ENCODE measurements at places on chromosomes 5 and 9.

DNA sequence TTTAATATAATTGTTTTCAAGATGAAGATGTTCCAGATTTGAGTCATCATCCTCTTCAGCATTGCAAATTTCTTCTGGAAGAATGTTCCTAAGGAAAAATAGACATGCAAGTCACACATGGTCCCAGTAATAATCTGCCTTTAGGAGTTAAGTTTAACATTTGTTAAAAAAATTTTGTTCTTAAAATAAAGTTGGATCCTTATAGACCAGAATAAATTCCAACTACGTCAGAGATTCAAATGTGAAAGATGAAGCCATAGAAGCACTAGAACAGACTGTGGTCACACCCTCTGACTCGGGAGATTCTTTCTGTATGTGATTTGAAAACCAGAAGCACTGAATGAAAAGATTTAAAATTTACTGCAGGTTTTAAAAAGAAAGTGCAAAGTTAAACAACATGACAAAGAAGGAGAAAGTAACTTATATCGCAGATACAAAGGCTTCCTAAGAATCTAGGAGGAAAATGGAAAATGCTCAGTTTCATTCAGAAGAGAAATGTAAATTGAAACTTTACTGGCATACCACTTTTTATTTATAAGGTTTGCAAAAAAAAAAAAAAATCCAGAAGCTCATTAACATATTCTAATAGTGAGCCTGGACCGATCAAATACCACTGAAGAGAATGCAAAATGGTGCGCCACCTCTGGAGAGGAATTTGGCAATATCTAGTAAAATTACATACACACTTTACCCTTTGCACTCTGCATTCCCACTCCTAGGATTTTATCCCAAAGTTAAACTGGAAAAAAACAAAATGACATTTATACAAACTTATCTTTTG, 14.3 kb upstream of the ASPN start:
- DNase-seq: peak; percentile 70

GRCh38 chr5:89948977-89949376, 460.6 kb downstream of the CETN3 start:
- DNase-seq: no peak

DNA sequence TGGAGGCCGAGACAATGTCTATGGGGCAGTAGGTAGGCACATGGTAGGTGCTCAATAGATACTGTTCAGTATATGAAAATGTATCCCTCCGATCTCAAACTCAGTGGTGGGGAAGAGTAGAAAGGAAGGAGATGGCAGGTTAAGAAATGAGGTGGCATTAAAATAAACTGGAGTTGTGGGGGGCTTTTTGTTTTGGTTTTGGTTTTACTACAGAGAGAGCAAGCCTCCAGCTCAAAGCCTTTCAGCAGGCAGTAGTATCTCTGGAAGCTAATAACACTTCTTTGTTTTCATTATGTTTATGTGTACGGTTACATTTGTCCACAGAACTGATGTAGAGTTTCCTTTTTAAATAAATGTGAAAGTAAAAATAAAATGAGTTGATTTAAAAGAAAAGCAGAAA, 8.6 kb downstream of the MFAP3 start:
- DNase-seq: no peak

DNA sequence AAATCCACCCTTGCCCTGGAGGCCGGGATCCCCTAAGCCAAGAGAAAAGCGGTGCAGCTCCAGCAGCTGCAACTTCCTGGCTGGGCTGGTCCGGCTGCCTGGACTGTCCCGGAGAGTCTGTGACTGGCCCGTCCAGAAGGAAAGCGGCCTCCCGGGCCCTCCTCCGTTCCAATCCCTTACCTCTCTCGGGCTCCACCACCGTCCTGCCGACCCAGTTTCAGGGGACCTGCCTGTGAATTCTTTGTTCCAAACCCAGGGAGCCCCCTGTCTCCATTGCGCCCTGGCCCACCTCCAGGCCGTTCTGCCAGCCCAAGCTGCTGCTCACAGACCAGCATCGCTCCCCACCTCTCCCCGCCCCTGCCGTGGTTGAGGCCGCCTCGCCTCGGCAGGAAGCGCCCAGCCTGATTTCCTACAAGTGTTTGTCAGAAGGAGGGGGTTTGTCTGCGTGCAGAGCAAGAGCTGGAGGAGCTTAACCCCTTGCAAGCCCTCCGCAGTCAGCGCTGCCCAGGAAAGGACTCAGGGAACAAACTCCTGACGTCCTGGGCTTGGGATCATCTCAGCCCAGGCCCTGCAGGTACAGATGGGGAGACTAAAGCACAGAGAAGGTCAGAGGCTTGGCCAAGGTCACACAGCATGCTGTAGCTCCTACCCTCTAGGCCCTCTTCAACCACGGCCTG, at the start of gene AKNA:
TSS of gene AKNA (minus strand) at position 303 of the 677 bp plus-strand sequence. CDS start 6,649 bp downstream, outside the sequence.
- peak; percentile 87 for DNase-seq

DNA sequence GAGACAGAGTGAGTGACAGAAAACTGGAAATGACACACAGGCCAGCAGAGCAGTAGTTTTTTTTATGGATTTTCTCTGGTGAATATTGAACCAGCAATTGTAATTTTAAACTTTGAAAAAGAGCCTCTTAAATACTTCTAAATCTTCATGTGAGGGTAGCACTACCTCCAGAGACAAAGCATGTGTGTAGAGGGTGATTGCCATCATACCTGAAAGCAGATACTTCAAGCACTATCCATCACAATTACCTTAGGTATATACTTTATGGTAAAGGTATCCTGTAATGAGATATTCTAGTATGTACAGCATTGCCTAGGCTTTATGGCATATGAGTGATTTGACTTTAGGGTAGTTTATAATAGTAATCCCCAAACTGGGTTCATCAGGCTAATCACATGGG, 3.4 kb upstream of the EBF1 start:
- no peak for DNase-seq

GRCh38 chr9:134243778-134244467, 79.6 kb upstream of the RNU6ATAC start:
- peak; percentile 51 for DNase-seq

GRCh38 chr9:8539681-8540197, 740.2 kb upstream of the DMAC1 start:
- DNase-seq: no peak

GRCh38 chr5:125149527-125149926, 403.1 kb upstream of the ZNF608 start:
- DNase-seq: no peak

DNA sequence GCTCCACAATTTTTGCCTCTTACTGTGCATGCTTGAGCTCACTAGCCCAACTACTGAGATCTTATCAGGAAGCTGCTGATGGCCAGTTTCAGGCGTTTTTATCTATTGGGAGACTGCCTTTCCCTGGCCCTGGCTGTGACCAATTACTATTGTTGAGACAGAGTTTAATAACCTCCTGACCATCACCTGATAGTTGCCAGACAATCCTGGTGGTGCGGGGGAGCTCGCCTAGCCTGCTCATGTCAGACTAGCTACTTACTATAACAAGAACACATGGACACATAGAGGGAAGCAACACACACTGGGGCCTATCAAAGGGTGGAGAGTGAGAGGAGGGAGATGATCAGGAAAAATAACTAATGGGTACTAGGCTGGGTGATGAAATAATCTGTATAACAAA, 13.0 kb upstream of the OXCT1 start:
- DNase-seq: no peak

GRCh38 chr5:126814721-126815404, 37.9 kb downstream of the LMNB1 start:
- DNase-seq: no peak

DNA sequence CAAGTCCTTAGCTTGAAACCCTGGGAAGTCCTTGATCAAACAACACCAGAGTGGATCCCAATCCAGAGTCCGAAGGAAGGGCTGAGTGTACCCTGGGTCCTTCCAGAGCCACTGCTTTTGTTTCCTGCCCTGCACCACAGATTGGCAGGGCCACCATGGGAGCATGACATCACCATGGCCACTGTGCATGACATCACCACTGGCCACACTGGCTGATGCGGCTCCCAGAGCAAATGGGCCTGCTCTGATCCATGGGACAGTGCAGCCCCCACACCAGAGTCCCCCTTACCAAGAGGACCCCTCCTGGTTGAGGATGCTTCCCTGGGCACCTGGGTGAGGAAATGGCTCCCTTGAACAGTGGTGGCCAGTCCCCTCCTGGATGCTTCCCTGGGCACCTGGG, 9.9 kb downstream of the SLC6A3 start:
- DNase-seq: no peak

DNA sequence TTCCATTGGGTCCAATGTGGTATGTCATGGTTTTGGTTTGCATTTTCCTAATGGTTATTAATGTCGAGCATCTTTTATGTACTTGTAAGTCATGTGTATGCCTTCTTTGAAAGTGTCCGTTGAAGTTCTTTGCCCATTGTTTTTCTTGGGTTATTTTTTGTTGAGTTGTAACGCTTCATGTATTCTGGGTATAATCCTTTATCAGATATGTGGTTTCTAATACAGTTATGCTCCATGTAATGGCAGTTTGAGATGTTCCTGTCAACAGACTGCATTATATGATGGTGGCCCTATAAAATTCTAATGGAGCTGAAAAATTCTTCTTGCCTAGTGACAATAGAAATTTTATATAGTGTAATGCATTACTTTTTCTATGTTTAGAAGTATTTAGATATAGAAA, 17.2 kb downstream of the RIC1 start:
- DNase-seq: no peak

GRCh38 chr5:74055486-74056106, 429.6 kb downstream of the ARHGEF28 start:
- no peak for DNase-seq

DNA sequence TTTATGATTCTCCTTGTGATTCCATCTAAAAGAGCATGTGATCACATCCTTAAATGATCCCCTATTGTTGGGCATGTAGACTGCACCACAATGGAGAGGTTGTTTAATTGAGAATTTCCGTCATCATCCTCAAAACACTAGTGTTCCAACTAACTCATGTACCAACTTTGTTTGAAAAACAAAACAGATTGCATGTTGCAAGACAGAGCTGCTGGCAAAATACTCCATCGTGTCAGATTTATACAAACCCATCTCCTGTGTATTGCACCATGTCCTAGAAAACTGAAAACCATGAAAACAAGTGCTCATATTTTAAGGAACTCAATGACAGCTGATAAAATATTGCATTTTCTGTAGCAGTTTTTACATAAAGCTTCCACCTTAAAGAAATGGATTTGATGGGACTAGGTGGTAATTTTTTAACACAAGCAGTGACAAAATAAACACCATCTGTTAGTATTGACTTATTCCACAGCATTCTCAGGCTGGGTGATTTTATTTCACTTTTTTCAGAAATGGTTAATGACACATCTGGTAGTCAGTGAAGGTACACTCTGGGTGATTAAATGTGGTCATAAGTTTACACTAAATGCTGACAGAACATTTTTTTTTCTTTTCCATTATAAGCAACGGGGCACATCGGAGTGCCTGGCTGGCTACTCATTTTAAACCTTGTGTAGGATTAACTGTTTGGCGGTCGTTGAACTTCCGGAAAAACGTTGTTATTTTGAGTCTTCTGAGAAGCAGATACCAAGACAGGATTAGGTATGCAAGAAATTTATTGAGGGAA, 602.9 kb upstream of the WWC1 start:
- DNase-seq: no peak

- DNase-seq: no peak
These were observed 18.6 kb upstream of the ZNF366 start for GRCh38 chr5:72525816-72526215.

DNA sequence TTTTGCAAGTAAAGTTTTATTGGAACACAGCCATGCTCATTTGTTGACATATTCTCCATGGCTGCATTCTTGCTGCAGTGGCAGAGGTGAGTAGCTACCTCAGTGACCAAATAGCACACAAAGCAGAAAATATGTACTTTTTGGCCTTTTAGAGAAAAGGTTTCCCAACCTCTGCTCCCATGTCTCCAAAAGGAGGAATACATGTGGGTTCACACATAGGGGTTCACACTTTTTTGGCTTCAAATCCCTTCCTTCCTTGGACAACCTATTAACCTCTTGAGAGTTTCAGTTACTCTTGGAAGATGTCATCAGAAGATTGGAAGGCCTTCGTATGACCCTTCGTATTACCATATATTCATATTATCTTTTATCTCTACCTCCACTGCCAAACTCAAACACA, 285.1 kb upstream of the TUT7 start:
- no peak for DNase-seq

GRCh38 chr5:96640696-96641095, 21.5 kb upstream of the CAST start:
- no peak for DNase-seq

All from hindlimb muscle (tissue), 1 donor.